ENCODE measurements at places on chromosomes 16 and 17.

DNA sequence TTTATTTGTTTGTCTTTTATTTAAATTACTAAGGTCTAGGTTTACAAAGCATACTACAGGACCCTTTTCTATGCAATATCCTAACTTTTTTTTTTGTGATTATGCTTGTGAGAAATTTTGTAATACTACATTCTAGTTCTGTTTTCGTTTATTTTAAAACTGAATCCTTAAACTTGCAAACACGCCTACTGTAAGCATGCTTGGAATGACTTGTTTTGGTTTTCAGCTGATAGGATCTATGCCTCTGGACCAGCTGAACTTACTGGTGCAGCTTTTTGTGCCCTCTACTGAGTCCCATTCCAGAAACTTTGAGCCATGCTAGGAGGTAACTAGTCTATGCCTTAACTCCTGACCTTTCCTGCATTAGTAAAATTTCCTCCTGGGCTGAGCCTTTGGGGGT is 6.0 kb downstream of the PDP2 start:
- DNase-seq: no peak

DNA sequence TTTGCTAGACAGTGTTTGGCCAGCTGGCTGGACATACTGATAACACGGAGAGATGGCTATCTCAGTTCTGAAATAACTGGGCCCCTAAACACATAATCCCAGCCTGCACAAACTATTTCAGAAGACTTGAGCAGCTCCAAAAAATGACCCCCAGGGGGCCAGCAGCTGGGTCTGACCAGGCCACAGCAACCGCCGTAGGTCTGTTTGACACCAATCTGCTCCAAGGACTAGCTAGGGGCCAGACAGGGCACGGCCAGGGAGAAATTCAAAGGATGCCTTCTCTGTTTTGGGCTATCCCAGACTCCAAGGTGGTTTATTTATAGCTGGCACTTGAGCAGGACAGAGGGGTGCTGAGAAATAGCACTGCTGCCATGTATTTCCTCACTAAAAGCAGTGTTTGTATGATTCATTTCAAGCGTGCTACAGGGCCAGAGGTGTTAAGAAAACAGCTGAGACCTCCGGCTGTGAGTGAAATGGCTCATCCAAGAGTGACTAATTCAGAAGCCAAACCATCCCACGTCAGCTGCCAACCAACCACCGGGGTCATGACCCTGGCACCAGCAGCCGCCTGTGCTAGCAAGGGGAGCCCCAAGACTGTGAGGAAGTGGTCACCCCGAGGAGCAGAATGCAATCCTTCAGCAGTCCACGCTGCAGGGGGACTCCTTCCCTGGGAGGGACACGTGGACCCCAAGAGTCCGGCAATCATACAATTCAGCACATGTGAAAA is 5.7 kb downstream of the GGA2 start:
- DNase-seq: peak; percentile 81

DNA sequence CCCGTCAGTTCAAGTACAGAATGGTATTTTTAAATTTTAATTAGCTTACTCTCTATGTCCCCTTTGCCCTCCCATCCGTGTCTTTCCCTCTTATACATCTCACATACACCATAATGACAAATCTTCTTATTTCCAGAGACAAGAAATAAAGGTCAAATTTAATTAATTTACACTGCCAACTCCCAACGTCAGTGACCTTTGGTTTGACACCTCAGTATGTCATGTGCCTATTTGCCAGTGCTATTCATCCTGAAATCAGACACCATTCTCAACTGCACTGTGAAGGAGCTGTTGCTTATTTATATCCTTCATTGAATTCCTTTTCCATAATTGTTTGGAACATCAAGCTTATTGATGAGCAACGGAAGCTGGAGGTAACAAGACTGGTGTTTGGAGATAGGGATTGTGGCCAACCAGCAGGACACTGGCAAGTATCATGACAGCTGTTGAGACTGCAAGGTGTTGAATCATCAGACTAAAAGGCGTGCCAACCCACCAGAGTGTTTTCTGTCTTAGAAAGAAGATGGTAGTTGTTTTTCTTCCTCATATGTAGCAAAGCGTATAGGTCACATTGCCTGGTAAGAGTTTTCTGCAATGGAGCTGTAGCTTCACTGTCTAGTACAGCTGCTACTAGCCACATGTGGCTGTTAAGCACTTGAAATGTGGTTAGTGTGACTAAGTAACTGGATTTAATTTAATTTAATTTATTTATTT is 12.5 kb downstream of the CALCOCO2 start:
- no peak for DNase-seq

DNA sequence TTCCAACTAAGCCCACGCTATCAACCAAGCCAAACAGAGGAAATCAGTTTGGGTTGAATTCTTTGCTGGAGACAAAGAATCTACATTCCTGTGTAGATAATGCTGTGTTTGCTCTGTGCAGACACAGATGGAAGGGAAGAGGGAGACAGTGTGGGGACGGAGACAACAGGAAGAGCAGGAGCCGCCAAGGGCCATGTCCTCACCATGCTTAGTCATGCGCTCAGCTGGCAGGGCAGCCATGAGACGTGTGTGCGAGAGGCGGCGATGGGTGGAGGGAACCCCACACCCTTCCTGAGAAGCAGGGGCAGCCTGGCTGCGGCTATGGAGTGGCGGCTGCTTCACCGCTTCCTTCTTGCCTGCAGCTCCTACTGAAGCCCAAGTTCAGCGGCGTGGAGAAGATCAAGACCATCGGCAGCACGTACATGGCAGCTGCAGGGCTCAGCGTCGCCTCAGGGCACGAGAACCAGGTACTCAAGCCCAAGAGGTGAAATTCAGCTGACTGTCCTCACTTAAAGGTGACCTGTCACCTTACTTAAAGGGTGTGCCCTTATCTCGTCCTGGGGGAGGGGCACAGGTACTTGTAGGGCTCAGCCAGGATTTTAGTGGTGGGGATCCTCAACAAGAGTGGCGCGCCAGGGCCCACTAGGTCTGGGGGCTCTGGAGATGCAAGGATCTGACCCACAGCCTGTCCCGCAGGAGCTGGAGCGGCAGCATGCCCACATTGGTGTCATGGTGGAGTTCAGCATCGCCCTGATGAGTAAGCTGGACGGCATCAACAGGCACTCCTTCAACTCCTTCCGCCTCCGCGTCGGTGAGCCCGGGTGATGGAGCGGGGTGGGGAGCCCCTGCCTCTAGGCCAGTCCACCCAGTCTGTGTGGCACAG is 47.5 kb downstream of the ADCY7 start:
- no peak for DNase-seq

GRCh38 chr17:62732125-62732524 is 76.0 kb downstream of the MARCHF10 start:
- DNase-seq: no peak
